NCI-H526 (cell line): ENCODE measurements at places on chromosomes 2 and 18.

- DNase-seq, result no peak
Measured at GRCh38 chr2:85410584-85411404, 628 bp upstream of the CAPG start.

- no peak for DNase-seq
Measured at GRCh38 chr2:21059885-21060610, 16.2 kb upstream of the APOB start.

- DNase-seq, result no peak
Measured at GRCh38 chr2:179913809-179914208, 52.4 kb upstream of the ZNF385B start.

GRCh38 chr18:8365528-8365927 is 243.7 kb upstream of the RAB12 start:
- no peak for DNase-seq

GRCh38 chr18:31679133-31679742 is 5.1 kb downstream of the B4GALT6 start:
- no peak for DNase-seq

DNA sequence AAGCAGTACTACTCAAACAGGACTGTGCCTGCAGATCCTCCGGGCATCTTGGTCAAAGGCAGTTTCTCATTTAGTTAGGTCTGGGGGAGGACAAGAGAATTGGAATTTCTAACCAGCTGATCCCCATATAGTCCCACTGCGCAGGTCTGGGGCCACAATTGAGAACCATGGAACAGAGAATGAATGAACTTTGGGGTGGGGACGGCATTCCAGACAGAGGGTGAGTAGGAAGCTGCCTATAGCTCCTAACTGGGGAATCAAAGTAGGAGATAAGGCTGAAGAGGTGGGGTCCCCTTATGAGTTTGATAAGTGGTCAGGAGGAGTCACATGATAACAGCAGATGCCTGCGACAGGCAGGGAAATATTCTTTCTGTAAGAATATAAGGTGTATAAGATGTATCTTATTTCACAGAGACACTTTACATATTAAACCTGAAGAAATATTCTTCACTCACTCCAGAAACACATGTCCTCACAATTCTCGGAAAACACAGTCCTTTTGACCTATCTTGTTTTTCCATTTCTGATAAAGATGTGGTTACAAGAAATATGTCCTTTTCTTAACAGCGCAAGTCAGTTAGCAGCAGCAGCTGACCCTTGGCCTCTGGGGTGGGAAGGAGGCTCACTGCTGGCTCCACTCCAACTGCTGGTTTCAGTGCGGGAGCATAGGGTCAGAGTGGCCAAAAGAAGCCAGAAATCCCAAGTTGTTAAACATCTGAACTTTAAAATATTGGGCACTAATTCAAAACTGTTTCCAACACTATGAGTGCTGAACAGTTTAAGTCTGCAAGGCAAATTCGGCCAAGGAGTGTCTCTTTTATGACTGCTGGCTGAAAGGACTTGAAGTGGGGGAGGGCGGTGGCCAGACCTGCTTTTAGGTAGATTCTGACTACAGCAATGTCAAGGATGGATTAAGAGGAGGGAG is 12.6 kb upstream of the TMEM214 start:
- no peak for DNase-seq

DNA sequence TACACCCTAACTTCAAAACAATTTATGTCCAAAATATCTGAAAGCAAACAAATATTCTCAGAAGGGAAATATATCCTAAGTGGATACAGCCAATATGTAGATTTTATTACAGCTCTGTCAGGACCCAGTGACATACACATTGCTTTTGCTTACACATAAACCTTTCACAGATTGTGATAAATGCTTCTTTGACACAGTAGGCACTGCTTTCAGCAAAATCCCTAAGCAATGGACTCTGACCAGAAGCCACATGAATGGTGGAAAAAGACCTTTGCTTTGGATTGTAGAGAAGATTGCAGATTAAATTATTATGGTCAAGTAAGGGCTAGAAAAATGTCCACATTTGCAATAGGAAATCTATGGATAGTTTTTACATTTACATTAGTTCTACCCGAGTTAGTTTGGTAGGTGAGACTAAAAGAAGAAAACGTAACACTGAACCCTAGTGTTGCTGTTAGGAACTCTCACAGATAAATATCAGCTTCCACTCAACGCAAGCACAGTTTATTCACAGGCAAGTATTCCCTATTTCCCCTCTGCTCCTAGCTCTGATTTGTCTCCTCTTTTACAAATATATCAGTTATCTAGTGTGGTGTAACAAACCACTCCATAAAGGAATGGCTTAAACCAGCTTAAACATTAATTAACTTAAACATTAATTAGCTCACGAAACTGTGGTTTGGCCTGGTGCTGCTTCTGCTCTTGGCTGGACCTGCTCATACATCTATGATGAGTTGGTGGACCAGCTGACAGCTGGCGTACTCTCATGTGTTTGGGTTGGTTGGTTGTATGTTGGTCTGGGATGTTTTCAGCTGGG is 23.6 kb upstream of the SERPINE2 start:
- no peak for DNase-seq

- peak; percentile 78 for DNase-seq
Measured at GRCh38 chr18:58180738-58181353, 136.8 kb downstream of the NEDD4L start.

- no peak for DNase-seq
Measured at GRCh38 chr2:70603066-70603465, 49.4 kb upstream of the TGFA start.

- DNase-seq, result no peak
Measured at GRCh38 chr2:20198796-20199632, 25.9 kb downstream of the SDC1 start.

- DNase-seq, result no peak
Measured at GRCh38 chr2:135825550-135826176, 11.3 kb downstream of the LCT start.

- no peak for DNase-seq
Measured at GRCh38 chr2:71511776-71512175, 58.4 kb downstream of the DYSF start.

DNA sequence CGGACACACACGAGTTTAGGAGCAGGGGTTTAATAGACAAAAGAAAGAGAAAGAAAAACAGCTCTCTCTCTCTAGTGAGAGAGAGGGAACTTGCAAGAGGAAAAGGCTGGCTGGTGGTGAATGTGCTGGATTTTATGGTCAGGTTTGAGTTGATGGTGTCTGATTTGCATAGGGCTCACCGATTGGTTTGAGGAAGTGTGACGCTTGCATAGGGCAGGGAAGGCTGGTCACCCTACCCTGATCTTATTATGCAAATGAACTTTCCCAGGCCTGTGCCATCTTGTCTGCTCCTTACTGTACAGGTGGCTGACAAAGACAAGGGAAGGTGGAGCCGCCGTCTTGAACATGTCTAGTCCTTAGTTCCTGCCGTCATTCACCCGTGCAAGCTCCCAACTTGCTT is 408.9 kb downstream of the RIT2 start:
- DNase-seq, result peak; percentile 18

GRCh38 chr2:111708476-111709180 is 175.4 kb downstream of the ANAPC1 start:
- DNase-seq, result no peak
